ENCODE measurements at places on chromosomes 6 and 20. TPM values are rescaled to one million over a fixed set of nuclear protein-coding genes. Genes with fewer than 3 reads are reported as not detected.

- DNase-seq = no peak
Observed at GRCh38 chr6:145469021-145469420, 266.3 kb downstream of the EPM2A start.

DNA sequence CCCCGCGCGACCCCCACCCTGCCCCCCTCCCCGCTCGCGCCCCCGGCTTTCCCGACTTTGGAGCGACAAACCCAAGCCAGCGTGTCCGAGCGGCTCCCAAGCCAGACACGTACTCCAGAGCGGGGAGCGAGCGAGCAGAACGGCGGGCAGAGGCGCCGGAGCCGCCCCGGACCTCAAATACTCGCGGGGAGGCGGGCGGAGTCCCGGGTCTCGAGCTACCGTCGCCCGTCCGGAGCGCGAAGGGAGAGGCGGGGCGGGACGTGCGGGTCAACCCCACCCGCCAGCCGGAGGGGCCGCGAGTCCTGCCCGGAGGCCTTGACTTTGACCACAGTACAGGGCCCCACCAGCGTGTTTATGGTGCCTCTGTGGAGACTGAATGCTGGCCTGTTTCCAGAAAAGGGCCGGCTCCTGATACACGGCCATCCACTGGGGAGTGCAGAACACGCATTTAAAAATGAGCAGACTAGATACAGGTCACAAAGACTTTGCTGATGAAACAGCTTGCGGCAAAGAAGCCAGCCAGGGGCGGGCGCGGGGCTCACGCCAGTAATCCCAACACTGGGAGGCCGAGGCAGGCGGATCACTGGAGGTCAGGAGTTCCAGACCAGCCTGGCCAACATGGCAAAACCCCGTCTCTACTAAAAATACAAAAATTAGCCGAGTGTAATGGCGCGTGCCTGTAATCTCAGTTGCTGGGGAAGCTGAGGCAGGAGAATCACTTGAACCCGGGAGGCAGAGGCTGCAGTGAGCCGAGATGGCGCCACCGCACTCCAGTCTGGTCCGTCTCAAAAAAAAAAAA lies at the start of gene SERPINB6:
SERPINB6 (minus strand) TSS at position 148 of the 799 bp plus-strand sequence. CDS start 12,235 bp downstream, outside the sequence.
- peak; percentile 89 for DNase-seq

- DNase-seq = no peak
Observed at GRCh38 chr6:137013738-137014602, 30.8 kb downstream of the IL20RA start.

DNA sequence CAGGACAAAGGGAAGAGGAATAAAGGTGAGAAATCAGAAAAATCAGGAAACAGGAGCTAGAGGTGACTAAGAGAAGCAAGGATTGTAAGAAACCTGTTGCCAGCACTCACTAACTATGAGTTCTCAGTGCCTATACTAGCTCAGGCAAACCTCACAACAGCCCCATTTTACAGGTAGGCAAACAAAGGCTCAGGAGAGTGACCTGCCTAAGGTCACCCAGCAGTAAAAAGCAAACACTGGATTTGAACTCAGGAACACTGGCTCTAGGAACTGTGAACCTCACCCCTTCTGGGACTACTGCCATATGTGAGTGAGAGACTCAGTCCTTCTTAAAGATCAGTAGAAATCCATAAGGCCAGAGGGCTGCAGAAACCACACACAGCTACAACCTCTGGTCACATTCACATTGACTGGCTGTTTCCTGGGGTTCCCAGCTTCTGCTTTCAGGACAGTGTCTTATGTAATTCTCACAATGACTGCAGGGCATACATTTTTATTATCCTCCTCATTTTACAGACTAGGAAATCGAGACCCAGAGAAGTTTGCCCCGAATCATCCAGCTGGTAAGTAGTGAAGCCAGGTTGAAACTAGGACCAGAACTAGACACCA lies 80.7 kb upstream of the MAFB start:
- no peak for DNase-seq

DNA sequence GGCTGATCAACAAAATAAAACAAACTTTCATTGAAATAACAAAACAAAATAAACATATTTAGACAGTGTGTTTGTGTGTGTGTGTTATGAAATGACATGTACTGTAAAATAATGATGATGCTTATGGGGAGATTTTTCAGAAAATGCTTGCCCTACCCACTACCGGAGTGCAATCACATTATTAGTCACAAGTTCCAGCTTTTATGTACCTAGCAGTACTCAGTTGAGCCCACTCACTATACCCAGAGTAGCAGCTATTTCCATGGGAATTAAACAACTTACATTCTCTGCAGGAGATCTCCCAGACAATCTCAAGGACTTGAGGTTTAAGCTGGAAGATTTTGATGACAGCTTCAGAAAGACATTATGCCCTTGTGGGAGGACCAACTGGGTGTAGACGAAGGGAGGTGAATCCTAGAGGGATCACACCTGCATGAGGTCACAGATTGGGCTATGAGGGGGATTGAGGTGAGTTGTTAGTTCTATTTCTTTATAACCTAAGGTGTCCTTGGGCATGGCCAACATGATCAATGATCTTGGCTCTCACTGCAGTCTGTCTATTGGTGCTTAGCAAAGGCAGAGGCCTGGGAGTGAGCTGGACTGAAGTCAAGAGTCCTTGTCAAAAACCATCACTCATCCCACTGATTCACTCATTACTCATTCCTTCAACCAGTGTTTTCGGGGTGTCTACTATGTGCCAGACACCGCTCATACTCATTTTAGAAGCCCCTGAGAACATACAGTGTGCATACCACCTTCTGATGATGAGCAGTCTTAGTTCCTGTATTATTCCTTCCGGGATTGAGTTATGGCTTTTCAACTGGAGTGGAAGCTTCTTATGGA lies 6.7 kb upstream of the CLIC5 start:
- no peak for DNase-seq

GRCh38 chr20:6560978-6561377 lies 206.5 kb upstream of the BMP2 start:
- no peak for DNase-seq

- DNase-seq = no peak
Observed at GRCh38 chr6:102766963-102767362, 1373.5 kb downstream of the GRIK2 start.

GRCh38 chr20:59405226-59406200 lies 105.1 kb downstream of the EDN3 start:
- no peak for DNase-seq

DNA sequence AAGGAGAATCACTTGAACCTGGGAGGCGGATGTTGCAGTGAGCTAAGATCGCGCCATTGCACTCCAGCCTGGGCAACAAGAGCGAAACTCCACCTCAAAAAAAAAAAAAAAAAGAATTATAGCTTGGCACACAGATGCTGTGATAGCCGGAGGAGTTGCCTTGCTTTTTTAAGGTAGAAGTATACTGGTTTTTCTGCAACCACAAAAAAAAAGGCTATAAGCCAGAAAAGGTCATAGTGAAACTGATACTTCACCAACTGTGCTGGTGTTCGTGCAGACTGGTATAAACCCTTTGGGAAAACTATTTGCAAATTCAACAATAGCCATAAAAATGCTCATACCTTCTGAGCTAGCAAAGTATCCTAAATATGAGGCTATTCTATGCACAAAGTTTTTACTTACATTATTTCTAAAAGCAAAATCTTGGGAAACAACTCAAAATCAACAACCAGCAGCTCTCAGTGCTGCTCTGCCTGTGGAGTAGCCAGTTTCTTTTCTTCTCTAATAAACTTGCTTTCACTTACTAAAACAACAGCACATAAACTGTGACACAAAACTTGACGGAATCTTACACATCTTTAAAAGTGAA lies 44.0 kb downstream of the B4GALT5 start:
- DNase-seq = no peak

GRCh38 chr20:11234608-11235007 lies 560.8 kb upstream of the JAG1 start:
- DNase-seq = no peak

GRCh38 chr6:133814797-133815196 lies 74.1 kb upstream of the TCF21 start:
- no peak for DNase-seq

The GGTLC1 gene
- not detected for total RNA-seq

The DDX43 gene
- total RNA-seq = not detected

The ZBTB46 gene
- total RNA-seq = 3.2 TPM

The PRSS16 gene
- total RNA-seq = 21.8 TPM

The TMEM217 gene
- 1.2 TPM for total RNA-seq

Measured in colonic mucosa (tissue), 4 donors.